CD4-positive, alpha-beta T cell treated with Interleukin-17A for 4 hours (primary cell): ENCODE measurements at places on chromosomes 5 and 9.

GRCh38 chr5:3197304-3198073 lies 398.1 kb upstream of the IRX1 start:
- DNase-seq = no peak

- DNase-seq = no peak
Observed at GRCh38 chr9:117772960-117773359, 68.8 kb downstream of the TLR4 start.

DNA sequence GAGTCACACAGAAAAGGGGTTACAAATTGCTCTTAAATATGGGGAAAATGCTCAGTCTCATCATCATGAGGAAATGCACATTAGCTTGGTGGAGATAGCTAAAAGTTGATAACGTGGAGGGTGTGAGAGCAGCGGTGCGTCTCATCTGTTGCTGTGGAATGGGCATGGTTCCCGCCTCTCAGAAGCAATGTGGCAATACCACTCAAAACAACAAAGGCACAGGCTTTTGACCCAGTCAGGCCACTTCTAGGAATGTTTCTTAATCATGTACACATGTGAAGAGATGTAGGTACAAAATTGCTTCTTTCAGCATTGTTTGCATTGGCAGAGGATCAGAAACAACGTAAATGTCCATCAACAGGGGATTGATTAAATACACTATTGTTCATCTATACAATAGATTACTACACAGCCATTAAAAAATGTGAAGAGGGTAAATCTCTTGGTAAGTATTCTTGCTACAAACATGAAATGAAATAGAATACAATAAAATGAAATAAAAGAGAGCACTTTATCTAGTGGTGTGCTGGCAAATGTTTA lies 212.6 kb upstream of the MSX2 start:
- DNase-seq = no peak

- DNase-seq = no peak
Observed at GRCh38 chr5:106401561-106401960, 1269.2 kb downstream of the EFNA5 start.

GRCh38 chr9:87720173-87720572 lies 5.7 kb upstream of the CTSL start:
- no peak for DNase-seq

- no peak for DNase-seq
Observed at GRCh38 chr5:112227911-112228631, 191.0 kb downstream of the EPB41L4A start.

GRCh38 chr5:56534102-56534829 lies 281.1 kb upstream of the MAP3K1 start:
- peak; percentile 54 for DNase-seq

GRCh38 chr5:5066276-5067186 lies 73.6 kb upstream of the ADAMTS16 start:
- no peak for DNase-seq

- DNase-seq = no peak
Observed at GRCh38 chr9:33908114-33908513, 91.2 kb downstream of the UBE2R2 start.
